ENCODE measurements at places on chromosomes 11 and 22. TPM values are rescaled to one million over a fixed set of nuclear protein-coding genes. Genes with fewer than 3 reads are reported as not detected.

Gene SOX6
- total RNA-seq = 0.28 TPM

Gene PGM2L1
- total RNA-seq = 7.1 TPM

Gene NXPE4
- total RNA-seq = not detected

Gene AQP11
- total RNA-seq = 0.31 TPM

Gene CHRM1
- total RNA-seq = not detected

Gene C22orf42
- total RNA-seq = not detected

Gene KRTAP5-9
- not detected for total RNA-seq

Gene MMP3
- total RNA-seq = not detected

Gene NXPE2
- total RNA-seq = not detected

Gene CHRDL2
- total RNA-seq = not detected

Gene OR56A1
- not detected for total RNA-seq
